ENCODE measurements at places on chromosomes 6 and 20. TPM values are rescaled to one million over a fixed set of nuclear protein-coding genes. Genes with fewer than 3 reads are reported as not detected.

DNA sequence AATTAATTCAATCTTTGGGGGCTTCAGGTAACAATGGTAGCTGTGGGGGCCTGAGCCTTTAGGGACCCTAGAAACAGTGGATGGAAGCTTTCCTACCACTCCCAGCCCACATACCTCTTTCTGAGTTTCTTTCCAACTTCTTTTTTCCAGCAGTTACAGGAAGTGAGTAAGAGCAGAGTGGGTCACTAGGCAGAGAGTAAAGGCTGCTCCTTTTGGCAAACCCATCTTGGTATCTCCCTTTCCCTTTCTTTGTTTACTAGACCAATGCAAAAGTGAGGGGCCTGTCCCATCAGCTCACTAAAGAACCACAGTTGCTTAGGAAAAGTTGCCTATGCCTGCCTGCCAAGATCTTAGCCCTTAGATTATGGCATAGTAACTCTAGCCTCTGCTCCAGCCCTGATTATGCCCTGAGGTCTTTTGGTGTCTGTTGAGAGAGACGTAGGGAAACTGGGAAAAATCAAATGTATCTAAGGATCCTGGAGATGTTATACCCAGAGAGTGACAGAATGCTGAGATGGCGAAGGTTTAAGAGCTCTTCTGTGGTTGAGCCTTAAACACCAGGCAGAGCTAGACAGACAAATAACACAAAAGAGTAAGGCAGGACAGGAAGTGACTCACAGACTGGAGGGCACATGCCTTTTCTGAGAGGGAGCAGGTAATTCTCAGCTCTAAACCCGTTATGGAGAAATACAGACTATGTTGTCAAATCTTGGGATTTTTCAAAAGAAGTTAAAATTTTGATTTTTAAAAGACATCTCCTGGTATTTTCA is 31.3 kb downstream of the TRMT6 start:
- no peak for DNase-seq

DNA sequence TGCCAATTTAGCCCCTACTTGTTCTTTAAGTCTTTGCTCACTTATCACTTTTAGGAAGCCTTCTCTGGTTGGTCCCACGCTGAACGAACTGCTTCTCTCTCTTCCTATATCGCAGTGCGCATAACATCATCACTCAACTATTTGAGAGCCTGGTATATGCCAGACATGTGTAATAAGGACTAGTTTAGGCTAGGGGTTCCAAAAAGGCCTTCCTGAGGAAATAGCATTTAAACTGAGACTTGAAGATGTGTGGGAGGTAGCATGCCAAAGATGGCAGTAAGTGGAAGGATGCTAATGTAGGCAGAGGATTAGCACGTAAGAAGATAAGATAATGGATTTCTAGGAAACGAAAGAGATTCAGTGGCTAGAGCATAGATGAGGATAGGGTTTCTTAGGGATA is 4.8 kb downstream of the CCDC28A start:
- DNase-seq = no peak

GRCh38 chr6:156146891-156147290 is 630.3 kb upstream of the ARID1B start:
- DNase-seq = no peak

DNA sequence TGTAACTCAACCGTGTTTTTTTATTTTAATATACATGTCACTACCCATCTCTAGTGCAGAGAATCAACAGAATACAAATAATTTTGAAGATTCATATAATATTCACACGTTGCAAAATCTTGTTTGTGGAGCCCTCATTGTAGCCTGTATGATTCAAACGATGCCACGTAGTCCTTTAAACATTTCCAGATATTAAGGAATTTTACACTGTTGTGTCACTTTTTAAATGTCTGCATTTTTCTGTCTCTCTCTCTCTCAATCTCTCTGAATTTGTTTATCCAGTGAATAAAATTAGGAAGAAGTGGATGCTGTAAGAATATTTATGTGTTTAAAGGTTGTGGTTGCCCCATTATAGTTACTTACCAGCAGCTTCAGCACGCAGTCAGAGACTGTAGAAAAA is 262.0 kb downstream of the PAX1 start:
- DNase-seq = no peak

DNA sequence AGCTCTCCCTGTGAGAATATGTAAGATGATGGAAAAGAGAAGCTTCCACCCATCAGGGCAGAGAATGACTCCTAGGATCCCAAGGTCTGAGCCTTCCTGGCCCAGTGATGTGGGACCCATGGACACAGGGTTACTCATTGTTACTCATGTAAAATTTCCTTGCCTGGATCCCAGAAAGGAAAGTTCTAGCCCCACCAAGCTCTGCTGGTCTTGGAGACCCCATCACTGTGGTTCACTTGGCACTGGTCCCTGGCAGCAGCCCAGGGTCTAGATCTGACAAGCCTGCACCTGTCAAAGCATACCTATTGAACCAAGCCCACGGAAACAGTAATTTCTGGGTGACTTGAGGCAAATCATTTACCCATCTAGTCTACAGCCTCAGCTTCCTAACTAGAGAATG is 22.1 kb downstream of the MDGA1 start:
- no peak for DNase-seq

DNA sequence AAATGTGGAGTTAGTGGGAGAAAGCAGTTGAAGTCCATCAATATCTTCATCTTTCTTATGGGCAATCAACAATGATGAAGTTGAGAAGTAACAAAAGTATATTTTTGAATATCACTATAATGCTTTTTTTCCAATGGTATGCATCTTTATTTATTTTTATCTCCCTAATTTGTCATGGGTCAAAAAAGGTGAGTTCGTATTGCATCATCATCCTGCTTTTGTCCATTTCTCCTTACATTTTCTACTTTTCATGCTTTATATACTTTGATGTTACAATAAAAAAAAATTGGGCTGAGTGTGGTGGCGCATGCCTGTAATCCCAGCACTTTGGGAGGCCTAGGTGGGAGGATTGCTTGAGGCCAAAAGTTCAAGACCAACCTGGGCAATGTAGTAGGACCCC is 101.2 kb upstream of the STXBP5 start:
- no peak for DNase-seq

GRCh38 chr20:38926934-38927616 is 858 bp downstream of the FAM83D start:
- DNase-seq = no peak

- DNase-seq = no peak
Measured at GRCh38 chr6:127147534-127147933, 29.1 kb downstream of the RSPO3 start.

- no peak for DNase-seq
Measured at GRCh38 chr20:48222595-48223180, 437.4 kb upstream of the SULF2 start.

ACTR5 gene
- polyA plus RNA-seq = 2.4 TPM

TM9SF4 gene
- 23.5 TPM for polyA plus RNA-seq

FAM83D gene
- not detected for polyA plus RNA-seq

HNF4A gene
- polyA plus RNA-seq = 0.03 TPM

IL17F gene
- not detected for polyA plus RNA-seq

C6orf132 gene
- 0.30 TPM for polyA plus RNA-seq

OR2H1 gene
- polyA plus RNA-seq = not detected
